Activated CD8-positive, alpha-beta memory T cell treated with anti-CD3 and anti-CD28 coated beads for 4 hours (primary cell): ENCODE measurements at places on chromosomes 5 and 9.

- no peak for DNase-seq
Observed at GRCh38 chr5:33831041-33831440, 60.7 kb downstream of the ADAMTS12 start.

DNA sequence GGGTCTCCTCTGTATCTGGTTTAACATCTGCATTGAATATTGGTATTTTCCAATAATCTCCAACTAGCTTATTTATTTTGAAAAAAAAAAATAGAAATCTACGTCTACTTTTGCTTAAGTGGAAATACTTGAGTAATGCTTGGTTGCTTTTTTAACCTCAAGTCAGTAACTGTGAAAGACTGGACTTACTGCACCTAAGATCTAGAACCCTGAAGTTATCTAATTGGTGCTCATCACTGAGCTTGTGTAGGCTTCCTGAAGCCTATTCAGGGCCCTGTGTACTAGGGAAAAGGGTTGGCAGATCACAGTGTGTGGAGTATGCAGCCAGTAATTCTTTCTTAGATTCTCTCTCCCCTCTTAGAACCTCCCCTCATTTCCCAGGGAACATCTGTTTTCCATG, 16.2 kb downstream of the SLC1A1 start:
- no peak for DNase-seq

DNA sequence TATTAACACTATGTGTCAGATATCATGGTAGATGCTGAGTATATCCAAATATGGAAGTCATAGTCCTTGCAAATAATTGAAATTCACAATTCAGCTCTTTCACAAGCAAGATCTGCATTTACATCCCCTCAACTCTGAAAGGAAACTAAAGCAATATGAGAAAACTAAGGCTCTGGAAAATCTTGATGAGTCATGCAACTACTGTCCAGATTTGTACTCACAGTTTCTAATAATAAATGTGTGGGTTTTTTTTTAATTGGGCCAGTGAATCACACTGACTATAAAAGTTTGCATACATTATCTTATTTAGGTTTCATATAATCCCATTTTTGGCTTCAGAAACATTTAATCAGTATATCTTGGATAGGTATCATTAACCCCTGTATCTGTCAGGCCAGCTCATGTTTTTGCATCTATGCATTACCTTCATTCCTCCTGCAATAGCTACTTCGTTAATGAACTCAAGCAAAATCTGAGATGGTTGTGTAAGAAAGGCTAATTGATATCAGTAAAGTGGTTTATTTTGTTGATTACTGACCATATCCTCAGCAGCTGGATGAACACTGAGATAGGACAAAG, 58.7 kb upstream of the PRR16 start:
- no peak for DNase-seq

DNA sequence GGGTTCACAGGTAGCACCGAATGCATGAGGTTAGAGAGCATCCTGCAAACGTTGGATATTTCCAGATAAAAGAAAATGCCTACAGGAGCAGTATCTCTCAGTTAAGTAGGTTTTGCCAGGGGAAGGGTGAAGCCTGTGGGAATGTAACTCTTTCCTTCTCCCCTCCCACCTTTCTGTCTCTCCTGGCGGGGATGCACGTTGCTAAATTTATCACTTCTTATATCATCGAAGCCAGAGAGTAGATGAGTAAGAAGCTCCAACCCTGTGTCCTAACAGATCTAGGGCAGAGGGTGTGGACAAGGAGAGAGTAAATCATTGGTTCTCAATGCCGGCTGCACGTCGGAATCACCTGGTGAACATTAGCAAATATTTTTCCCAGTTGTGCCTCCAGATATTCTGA, 457.5 kb downstream of the ENC1 start:
- DNase-seq, result no peak

GRCh38 chr5:123305751-123306150, 117.5 kb downstream of the CEP120 start:
- no peak for DNase-seq

- DNase-seq, result no peak
Observed at GRCh38 chr5:43034591-43034968, 5.5 kb downstream of the ANXA2R start.

- no peak for DNase-seq
Observed at GRCh38 chr5:62083661-62084060, 222.3 kb upstream of the KIF2A start.

DNA sequence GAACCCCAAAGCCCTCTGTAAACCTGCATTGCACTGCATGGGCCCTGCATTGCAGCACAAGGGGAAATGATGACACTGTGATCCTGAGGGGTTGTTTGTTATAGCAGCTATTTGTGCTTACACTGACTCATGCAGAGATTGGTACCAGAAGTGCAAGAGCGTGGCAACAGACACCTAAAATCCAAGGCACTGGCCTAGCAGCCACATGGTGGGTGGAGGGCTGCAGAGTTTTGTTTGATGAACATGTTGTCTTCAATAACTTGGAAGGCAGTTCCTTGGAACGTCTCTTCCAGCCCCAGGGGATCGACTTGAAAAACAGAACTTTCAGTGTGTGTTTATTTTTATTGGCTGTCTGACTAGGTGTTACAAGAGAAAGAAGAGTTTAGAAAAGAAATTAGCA, 14.5 kb downstream of the FCN2 start:
- DNase-seq, result no peak

GRCh38 chr5:67620424-67621397, 424.1 kb upstream of the CD180 start:
- no peak for DNase-seq

DNA sequence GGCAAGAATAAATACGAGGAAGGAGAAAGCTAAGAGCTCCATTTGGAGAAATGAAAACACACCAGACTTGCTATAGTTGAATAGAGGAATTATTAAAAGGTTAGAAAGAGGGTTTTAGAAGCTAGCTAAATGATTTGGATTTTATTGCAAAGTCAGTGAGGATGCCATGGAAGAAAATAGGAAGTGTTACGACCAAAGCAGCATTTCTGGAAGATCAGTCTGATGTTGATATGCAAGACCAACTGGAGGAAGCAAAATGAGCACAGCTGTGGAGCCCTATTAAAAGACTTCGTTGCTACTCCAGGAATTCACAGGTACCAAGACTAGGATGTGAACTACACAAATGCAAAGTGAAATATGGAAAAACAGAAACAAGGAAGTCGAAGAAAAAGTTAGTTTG, 2.1 kb downstream of the DHX29 start:
- DNase-seq, result no peak

GRCh38 chr5:177358370-177358819, 671 bp downstream of the RGS14 start:
- no peak for DNase-seq

DNA sequence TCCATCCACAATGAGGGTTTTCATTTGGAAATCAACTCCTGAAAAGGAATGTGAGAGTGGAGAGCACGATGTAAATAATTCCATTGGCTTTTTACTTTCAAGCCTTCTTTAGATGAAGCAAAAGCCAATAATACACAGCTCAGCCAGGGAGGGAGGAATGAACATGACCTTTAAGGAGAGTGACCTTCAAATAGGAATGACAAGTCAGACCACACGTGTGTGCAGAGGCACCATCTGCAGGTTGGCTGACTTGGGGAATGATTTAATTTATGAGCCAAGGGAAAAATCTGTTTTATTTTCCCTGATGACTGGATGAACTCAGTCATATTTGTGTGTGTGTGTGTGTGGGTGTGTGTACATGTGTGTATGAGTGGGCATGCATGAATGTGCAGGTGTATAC, 64.5 kb downstream of the RASEF start:
- DNase-seq, result no peak

DNA sequence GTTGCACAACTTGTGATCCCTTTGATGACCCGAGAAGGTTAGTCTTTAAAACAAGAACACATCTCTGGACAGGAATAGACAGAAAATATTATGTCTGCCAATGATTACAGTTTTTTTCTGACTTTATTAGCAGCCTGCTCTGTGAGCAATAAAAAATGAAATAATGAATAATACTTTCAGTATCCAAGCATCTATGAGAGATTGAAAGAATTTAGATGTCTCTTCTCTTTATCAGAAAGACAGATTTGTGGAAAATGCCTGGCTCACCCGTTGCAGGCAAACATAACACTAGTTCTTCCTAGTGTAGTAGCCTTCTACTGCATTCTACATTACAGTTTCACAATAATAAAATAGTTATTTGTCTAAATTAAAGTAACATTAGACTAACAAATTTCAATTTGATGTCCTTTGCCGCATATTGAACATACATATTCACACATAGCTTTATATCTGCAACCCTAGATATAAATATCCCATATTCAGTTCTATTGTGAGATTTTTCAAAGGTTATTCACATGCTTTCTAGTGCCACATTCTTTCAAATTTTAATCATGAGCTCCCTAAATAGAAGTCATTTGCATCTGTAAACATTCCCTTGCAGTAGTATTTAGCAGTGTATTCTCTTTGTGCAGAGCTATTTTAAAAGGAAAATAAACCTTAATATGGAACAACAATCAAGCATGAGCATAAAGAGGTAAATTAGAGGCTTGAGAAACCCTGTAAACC, 267.3 kb downstream of the EFNA5 start:
- no peak for DNase-seq

GRCh38 chr5:10759111-10759510, 1.9 kb downstream of the DAP start:
- DNase-seq, result no peak

GRCh38 chr9:78713614-78714405, 416.9 kb downstream of the PSAT1 start:
- no peak for DNase-seq

DNA sequence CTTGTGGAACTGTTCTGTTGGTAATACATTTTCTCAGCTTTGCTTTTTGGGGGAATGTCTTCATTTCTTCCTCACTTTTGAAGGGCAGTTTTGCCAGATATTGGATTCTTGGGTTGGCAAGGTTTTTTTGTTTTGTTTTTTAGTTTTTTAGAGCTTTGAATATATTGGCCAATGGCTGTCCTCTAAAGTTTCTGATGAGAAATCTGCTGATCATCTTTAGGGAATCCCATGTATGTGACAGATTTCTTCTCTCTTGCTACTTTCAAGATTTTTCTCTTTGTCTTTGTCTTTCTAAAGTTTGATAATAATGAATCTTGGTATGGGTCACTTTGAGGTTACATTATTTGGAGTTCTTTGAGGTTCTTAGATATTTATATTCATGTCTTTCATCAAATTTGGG, 227.4 kb downstream of the FBXL7 start:
- DNase-seq, result no peak

DNA sequence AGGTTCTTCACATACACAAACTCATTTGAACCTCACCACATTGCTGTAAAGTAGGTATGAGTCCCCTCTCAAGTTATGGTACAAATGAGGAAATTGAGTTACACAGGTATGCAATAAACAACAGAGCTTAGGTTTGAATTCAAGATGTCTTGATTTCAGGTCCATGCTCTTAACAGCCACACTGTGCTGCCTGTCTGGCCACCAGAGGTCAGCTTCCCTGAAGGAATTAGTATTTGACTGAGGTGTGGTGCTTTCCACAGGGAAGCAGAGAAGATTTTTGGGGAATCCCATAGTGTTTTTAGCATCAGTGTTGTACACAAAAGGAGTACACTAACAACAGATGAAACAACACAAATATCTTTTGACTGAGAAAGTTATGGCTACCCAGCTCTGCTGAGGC, 94.4 kb upstream of the ITGA1 start:
- DNase-seq, result no peak

DNA sequence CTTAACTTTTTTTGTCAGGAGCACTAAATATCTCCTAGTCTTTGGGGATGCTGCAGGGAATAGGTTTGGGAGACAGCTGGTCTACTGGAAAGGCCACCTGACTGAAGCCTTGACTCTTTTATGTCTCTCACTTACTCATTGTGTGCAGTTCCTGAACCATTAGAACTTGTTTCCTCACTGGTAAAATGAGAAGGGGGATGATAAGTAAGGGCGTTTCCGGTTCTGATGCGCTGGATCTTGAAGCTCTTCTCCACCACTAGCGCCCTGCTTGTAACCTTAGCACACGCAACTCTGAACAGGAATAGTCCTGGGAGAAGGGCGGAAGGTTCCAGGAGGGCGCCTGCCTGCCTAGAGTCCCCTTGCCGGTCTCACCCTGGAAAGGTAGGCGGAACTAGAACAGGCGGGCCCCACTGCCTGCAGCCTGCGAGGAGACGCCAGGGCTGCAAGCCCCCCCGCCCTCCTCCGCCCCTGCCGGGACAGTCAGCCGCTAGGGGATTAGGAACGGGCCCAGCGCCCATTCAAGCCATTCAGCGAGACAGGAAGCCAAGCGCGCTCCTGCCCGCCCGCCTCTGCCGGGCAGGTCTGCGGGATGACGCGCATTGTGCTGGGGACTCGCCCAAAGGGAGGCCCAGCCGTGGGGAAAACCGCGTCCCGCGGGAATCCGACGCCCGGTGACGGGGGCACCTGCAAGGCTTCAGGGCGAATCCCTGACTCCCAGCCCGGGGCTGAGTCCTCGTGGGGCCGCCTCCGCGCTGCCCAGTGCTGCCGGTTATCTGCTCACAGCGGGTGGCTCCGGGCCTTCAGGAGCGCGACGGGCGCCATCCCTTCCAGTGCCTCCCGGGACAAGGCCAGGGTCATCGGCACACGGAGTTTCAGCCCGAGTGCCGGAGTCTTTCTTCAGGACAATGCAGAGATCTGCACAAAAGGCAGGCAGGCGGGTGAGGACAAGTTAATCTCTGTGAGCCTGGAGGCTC, 44.0 kb upstream of the XPA start:
- no peak for DNase-seq

DNA sequence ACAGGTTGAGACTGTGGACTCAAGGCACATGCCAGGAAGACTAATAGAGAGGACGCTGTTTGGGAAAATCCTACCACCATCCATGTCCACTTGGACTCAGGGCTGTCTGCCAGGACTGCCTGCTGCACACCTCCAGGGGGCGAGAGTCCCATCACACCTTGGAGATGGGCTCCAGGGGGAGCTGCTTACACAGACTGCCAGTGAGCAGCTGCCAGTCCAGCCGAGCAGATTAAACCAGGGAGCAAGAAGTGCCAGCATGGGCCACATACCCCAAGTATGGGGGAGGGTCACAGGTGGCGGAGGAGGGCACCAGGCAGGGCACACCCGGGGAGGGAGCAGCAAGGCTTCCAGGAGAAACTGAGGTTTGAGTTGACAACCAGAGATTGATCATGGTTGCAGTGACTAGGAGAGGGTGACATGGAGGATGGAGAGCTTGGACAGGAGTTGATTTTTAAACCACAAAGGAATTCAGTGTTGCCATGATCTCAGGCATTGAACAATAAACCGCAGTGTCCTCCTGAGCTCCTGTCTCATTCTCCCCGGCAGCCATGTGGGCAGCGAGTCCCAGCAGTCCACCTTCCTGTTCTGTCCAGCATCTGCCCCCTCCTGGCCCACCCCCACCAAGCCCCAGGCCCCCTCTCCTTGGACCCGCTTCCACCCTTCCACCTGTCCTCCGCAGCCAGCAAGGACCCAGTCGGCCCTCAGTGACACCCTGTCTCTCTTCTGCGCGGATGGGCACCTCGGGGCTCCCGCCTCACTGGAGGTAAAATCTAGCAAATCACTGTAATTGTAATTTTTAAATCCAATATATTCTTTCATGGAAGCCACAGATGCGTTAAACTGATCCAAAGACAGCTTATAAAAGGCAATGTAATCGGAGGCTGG, 3.1 kb upstream of the VAV2 start:
- DNase-seq, result no peak
